Progenitor cell of endocrine pancreas (in vitro differentiated cells): ENCODE measurements at places on chromosomes 11 and 22. TPM values are rescaled to one million over a fixed set of nuclear protein-coding genes. Genes with fewer than 3 reads are reported as not detected.

Gene OR4D5
- total RNA-seq = 0.53 TPM in 1 of 2 replicates, not detected in the other

Gene MS4A6E
- not detected in 2 replicates for total RNA-seq

Gene MMP3
- total RNA-seq = not detected in 2 replicates

Gene KCNE3
- total RNA-seq = 1.0 and 1.9 TPM in 2 replicates

Gene ST14
- total RNA-seq = 94.7 and 94.9 TPM in 2 replicates

Gene F2
- total RNA-seq = 21.8 and 22.8 TPM in 2 replicates

Gene KCNQ1
- 3.1 and 3.3 TPM in 2 replicates for total RNA-seq

Gene PKP3
- total RNA-seq = 55.9 and 56.9 TPM in 2 replicates

Gene GUCY1A2
- total RNA-seq = 36.5 and 38.5 TPM in 2 replicates

Gene SSH3
- 48.9 and 56.9 TPM in 2 replicates for total RNA-seq

GRCh38 chr22:30185129-30185528, 61.4 kb downstream of the LIF start:
- H3K4me1 ChIP-seq = peaks cover 32% of the 10 kb centered on the region
- no peak for DNase-seq
- no peak overlapping the region for H3K27ac ChIP-seq
- peaks cover 10% of the 10 kb centered on the region for H3K27me3 ChIP-seq

GRCh38 chr22:29400576-29400975, 12.2 kb upstream of the AP1B1 start:
- no peak overlapping the region for H3K4me3 ChIP-seq
- peaks cover 12% of the 10 kb centered on the region for H3K27me3 ChIP-seq
- no peaks in the 10 kb centered on the region for H3K4me1 ChIP-seq
- no peak for DNase-seq
- H3K27ac ChIP-seq = no peak overlapping the region
- no peaks in the 10 kb centered on the region for H3K36me3 ChIP-seq

DNA sequence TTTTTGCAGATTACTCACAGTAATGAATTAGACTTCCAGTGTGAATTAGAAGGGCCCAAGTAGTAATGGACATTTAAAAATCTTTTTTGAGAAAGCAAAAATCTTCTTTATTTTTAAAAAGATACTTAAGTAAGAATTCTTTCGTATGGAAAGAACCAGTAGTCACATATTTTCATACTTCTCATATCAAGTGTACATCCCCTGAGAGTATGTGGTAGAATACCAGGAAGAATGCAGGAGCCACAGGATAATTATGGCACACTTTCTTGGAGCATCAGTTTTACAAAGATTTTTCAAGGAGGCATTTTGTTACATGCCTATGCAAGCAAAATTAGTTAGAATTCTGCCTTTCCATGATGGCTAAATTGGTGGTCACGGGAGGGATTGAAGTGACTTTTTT, 28.1 kb downstream of the POLD3 start:
- H3K27me3 ChIP-seq = no peaks in the 10 kb centered on the region
- no peak for DNase-seq
- no peaks in the 10 kb centered on the region for H3K4me1 ChIP-seq
- no peak overlapping the region for H3K27ac ChIP-seq
- H3K4me3 ChIP-seq = no peak overlapping the region
- H3K36me3 ChIP-seq = peaks cover 29% of the 10 kb centered on the region

DNA sequence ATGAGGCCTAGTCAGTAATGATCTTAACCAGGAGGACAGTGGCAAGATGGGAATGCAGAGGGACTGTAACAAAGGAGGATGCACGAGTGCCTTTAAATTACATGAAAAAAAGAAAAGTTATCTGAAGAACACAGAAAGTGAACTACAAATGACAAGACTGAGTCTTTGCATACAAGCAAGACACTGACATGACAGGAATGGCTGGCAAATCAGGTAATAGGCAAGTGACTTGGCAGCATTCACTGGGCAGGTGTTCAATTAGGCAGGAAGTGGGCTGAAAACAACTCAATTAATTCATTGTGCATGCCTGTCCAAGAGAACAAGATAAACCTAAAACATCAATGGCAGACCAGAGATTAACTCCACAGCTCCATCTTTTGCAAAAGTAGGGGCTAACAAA, 24.0 kb downstream of the SMCO4 start:
- no peak overlapping the region for H3K4me3 ChIP-seq
- no peak overlapping the region for H3K27ac ChIP-seq
- peaks cover 2% of the 10 kb centered on the region for H3K36me3 ChIP-seq

- H3K27me3 ChIP-seq = peaks cover 19% of the 10 kb centered on the region
- no peaks in the 10 kb centered on the region for H3K36me3 ChIP-seq
- H3K4me1 ChIP-seq = no peaks in the 10 kb centered on the region
- no peak for DNase-seq
Measured at GRCh38 chr11:1919391-1920127, at the start of gene TNNT3. Gene TNNT3, plus strand, starts transcription at chr11:1919703. Its CDS starts 3,172 bp downstream, at chr11:1922875.

DNA sequence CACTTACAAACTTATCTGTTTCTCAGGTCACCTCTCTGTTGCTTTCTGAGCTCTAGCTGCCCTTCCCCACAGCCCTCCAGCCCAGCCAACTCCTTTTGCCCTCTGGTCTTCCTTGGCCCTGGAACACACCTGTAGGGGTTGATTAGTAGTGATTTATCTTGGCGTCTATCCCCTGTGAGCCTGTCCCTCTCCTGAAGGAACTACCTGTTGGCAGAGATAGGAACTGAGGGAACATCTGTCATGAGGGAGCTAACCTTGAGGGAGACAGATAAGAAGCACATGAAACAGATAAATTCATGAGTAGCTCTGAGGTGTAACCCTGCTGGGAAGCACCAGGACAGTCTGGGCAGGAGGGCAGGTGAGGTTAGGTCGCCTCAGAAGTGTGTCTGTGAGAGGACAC, 38.9 kb downstream of the CABIN1 start:
- peaks cover 11% of the 10 kb centered on the region for H3K36me3 ChIP-seq
- no peak for DNase-seq
- H3K4me1 ChIP-seq = no peaks in the 10 kb centered on the region
- no peak overlapping the region for H3K4me3 ChIP-seq
- no peak overlapping the region for H3K27ac ChIP-seq

DNA sequence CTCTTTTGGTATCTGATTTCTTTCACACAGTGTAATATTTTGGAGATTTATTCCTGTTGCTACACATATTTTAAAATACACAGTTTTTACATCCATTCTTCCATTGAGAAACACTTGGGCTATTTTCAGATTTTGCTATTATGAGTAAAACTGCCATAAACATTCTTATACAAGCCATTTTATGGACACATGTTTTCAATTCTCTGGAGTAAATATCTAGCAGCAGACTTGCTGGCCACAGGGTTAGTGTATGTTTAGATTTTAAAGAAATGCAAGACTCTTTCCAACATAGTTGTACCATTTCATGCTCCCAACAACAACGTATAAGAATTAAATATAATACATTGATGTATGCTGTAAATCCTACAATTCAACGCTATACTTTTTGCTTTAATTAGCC, 360.8 kb upstream of the PITPNB start:
- no peaks in the 10 kb centered on the region for H3K36me3 ChIP-seq
- H3K27ac ChIP-seq = no peak overlapping the region
- no peak for DNase-seq
- H3K4me1 ChIP-seq = peaks cover 5% of the 10 kb centered on the region
- H3K27me3 ChIP-seq = no peaks in the 10 kb centered on the region
- no peak overlapping the region for H3K4me3 ChIP-seq

GRCh38 chr22:25199731-25200520, at the start of gene CRYBB3:
Gene CRYBB3, plus strand, starts transcription at chr22:25199858. Its CDS starts 1,539 bp downstream, at chr22:25201397.
- no peak within 1 kb of the TSS for H3K4me3 ChIP-seq
- DNase-seq = no peak
- peak within 1 kb of the TSS; percentile 14 for H3K27ac ChIP-seq
- peaks cover 5% of the 10 kb centered on the region for H3K36me3 ChIP-seq
- H3K4me1 ChIP-seq = no peaks in the 10 kb centered on the region

DNA sequence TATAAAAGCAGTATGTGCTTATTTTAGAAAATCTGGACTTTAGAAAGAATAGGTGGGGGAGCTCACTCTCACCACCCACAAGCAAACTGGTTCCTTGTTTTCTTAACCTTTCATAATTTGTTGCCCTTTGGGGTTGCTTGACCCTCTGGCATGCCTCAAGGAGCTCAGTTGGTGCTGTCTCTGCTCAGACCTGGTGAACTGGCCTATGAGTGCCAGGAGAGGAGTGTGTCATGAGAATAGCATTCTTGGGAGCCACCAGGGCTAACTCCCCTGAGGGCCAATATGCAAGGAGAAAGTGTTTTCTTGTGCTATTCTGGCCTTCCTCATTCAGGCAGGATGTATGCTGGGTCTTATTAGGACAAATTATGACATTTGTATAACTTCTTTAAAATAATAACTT, 21.0 kb upstream of the AMOTL1 start:
- H3K4me3 ChIP-seq = no peak overlapping the region
- H3K27ac ChIP-seq = peak overlapping the region; percentile 83
- H3K27me3 ChIP-seq = peaks cover 5% of the 10 kb centered on the region
- H3K36me3 ChIP-seq = no peaks in the 10 kb centered on the region
- H3K4me1 ChIP-seq = peaks cover 36% of the 10 kb centered on the region

GRCh38 chr22:19746726-19747125, 13.9 kb upstream of the TBX1 start:
- no peak for DNase-seq
- H3K36me3 ChIP-seq = no peaks in the 10 kb centered on the region
- peaks cover 9% of the 10 kb centered on the region for H3K4me1 ChIP-seq
- H3K4me3 ChIP-seq = no peak overlapping the region
- peaks cover 12% of the 10 kb centered on the region for H3K27me3 ChIP-seq

DNA sequence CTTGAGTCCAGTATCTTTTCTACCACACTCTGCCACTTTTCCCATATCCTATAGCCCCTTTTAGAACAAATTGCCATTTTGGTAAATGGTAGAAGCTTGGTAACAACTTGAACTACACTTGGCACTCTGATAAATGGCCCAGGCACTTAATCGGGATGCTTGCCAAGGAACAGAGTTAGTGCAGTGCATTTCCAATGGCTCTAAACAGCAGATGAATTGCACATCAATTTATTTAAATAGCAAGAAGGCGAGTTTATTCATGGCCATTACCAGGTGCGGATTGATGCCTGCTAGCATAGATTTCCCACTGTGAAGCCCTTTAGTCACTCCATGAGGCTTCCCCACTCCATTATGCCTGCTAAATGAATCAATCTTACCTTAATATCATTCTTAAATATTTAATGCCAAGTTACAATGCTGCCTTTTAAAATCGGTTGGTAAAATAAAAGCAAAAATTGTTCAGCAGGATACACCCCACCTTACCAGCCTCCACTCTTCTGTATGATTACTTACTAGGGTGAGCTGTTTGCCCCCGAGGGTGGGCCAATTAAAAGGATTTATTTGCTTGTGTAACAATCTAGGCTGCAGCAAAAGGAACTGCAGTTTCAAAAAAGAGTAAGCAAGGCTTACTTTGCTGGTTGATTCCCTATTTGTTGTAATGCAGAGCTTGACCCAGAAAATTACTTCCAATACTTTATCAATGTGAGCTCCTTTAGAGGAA, 136.0 kb upstream of the ARHGAP42 start:
- no peaks in the 10 kb centered on the region for H3K36me3 ChIP-seq
- H3K4me3 ChIP-seq = no peak overlapping the region
- no peak overlapping the region for H3K27ac ChIP-seq
- peaks cover 3% of the 10 kb centered on the region for H3K27me3 ChIP-seq
- peaks cover 9% of the 10 kb centered on the region for H3K4me1 ChIP-seq

DNA sequence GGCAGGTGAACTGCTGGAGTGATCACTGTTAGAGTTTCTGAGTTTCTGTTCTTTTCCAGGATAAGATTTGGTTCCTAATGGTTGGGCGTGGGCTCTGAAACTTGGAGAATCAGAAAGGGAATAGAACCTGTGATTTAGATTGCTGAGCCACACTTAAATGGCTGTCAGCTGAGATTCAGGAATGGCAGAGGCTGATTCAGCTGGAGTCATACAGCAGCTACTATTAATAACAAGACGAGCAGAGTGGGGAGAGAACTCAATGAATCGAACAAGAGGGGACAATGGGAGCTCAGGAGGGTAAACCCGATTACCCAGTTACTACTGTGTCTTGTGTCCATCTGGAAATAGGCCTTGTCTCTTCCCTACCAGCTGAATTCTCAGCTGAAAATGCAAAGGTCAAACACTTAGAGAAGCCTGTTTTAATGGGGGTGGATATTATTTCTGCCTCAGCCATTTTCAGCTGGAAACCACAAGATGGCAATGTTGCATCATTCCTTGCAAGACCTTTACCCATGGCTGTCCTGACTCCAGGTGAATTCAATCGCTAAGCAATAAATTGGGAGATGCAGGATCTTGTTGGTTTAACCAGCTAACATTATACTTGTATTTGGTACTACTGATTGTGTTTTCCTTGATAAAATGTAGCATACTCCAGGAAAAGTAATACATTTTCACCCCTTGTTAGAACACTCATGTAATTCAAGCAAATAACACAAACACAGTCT, 104.5 kb upstream of the RAG2 start:
- H3K4me1 ChIP-seq = peaks cover 1% of the 10 kb centered on the region
- peak; percentile 14 for DNase-seq
- no peaks in the 10 kb centered on the region for H3K36me3 ChIP-seq
- H3K27ac ChIP-seq = no peak overlapping the region
- H3K4me3 ChIP-seq = no peak overlapping the region
- H3K27me3 ChIP-seq = no peaks in the 10 kb centered on the region

DNA sequence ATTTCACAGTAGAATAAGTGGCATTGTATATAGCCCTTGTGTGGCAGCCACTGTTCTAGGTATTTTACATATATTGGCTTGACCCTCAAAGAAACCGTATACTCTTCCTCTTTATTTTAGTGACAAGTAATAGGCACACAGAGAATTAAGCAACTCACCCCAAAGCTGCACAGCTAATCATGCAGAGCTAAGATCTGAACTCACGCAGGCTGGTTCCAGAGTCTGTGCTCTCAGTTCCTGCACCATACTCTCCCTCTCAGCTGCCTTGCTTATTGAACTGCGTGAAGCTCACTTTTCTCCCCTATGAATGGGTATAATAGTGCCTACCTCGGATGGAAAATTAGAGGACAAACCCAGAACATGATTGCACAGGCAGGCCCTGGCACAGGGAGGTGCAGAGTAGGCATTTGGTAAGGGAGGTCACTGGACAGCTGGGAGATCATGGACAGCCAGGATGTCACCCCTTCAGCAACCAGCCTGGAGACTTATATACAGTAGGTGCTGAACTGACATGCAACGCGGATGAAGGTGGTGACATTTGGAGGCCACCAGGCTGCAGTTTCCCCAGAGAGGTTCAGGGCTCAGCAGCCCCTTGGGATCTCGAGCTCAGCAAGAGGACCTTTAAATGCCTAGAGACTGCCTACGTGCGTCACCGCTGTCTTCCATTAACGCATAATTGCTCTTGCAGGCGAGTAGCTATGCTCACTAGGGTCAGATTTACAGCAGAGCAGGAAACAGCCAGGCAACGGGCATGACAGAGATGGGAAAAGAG, 78.4 kb upstream of the TP53I11 start:
- H3K4me1 ChIP-seq = peaks cover 2% of the 10 kb centered on the region
- H3K27ac ChIP-seq = no peak overlapping the region
- H3K36me3 ChIP-seq = no peaks in the 10 kb centered on the region
- no peak overlapping the region for H3K4me3 ChIP-seq
- no peak for DNase-seq

DNA sequence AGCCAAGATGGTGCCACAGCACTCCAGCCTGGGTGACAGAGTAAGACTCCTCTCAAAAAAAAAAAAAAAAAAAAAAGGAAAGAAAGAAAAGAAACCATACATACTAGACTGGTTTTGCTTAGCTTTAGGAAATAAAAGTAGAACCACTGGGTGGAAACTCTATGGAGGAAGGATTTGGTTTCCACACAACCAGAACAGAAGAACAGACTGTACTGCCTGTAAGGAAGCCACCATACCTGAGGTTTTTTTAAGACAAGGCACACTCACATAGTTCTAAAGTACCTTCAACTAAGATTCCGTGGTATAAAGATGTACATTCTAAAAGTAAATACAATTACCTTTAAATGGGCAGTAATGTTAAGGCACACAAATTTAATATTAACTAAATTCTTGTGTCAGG, 58.6 kb downstream of the NUP98 start:
- H3K27me3 ChIP-seq = no peaks in the 10 kb centered on the region
- H3K4me3 ChIP-seq = no peak overlapping the region
- H3K27ac ChIP-seq = no peak overlapping the region
- DNase-seq = no peak
